ENCODE measurements at places on chromosomes 7 and 10.

GRCh38 chr10:62651341-62651740 is 153.2 kb upstream of the ADO start:
- no peak for DNase-seq

DNA sequence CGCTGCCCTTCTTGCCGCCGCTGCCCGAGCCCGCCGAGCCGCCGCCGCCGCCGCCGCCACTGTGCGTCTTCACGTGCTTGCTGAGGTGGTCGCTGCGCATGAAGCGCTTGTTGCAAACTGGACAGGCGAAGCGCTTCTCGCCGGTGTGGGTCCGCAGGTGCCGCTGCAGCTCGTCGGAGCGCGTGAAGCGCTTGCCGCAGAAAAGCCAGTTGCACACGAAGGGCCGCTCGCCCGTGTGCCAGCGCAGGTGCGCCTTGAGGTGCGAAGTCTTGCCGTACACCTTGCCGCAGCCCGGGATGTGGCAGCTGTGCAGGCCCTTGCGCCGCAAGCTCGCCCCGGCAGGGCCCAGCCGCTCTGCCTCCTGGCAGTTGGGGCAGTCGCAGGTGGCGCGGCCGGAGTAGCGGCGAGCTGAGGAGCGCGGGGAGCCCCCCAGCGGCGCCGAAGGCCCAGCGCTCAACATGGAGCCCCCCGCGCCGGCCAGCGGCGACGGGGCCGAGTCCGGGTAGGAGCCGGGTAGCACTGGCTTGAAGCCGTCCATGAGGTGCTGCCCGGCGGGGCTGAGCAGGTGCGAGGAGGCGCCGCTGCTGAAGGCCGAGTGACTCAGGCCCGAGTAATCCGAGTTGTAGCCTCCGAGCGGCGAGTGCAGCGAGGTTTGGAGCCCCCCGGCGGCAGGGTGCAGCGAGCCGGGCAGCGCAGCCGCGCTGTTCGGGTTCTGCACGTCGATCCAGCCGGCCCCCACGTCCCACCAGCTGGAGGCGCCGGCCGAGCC is 2.1 kb downstream of the SP8 start:
- peak; percentile 44 for DNase-seq

GRCh38 chr10:101563007-101563406 is 25.1 kb downstream of the POLL start:
- DNase-seq = no peak

- DNase-seq = no peak
These were observed 2.6 kb upstream of the SAMD8 start for GRCh38 chr10:75108684-75109458.

GRCh38 chr10:22927661-22928403 is at the start of gene ARMC3:
TSS of gene ARMC3 (plus strand) at chr10:22928053. CDS start at chr10:22931997, 3,944 bp downstream.
- DNase-seq = peak; percentile 78

DNA sequence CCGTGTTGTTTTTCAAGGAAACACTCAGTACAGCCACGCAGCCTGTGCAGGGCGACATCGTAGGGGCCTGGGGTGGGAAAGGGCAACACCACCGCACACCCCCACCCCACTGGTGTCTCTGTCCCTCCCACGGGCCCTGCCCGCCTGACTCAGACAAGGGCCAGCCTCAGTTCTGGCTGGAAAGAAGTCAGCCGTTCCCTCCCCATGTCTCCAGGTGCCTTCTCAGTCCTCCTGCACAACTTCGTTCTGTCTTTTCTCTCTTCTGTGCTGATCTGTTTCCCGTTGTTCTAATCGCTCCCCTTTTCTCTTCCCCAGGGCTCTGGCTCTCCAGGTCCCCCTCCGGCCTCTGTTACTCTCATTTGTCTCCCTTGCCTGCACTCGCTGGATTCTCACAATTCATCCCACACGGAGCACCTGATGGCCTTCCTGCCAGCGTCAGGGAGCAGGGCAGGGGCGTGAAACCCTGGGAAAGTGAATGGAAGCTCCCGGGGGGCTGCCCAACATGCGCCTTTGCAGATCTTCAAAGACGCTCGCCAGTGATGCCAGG is 97.7 kb downstream of the WDR37 start:
- DNase-seq = no peak

GRCh38 chr10:113027230-113027573 is 77.2 kb downstream of the TCF7L2 start:
- DNase-seq = no peak

DNA sequence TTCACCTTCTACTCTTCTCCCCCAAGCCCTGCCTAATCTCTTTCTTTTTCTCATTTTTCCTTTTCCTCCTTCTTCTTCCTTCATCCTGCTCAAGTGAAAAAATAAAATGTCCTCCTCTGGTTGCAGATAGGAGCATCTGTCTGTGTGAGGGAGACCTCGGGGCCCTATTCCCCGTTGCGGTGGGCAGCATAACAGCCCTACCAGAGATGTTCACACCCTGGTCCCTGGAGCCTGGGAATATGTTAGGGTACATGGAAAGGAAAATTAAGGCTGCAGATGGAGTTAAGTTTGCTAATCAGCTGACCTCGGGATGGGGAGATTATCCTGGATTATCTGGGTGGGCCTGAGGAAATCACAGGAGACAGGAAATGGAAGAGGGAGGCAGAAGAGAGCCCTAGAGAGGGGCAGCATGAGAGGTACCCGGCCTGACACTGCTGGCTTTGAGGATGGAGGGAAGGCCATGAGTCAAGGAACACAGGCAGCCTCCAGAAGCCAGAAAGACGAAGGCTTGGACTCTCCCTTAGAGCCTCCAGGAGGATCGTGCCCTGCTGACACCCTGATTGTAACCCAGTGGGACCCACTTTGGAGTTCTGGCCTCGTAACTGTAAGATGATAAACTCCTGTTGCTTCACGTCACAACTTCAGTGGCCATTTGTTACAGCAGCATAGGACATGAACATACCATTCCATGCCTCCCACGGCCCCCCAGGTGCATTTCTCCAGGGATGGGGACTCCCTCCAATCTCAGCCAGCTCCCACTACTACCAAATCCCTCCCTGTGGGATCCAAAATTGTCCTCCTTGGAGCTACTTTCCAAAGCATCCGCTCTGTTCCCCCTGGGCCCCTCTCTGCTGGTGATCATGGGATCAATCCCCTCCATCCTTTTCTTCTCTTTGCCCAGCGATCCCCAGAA is 39.0 kb upstream of the ZMIZ1 start:
- DNase-seq = no peak

- DNase-seq = no peak
These were observed 662.5 kb downstream of the KCNMA1 start for GRCh38 chr10:76975126-76975525.

DNA sequence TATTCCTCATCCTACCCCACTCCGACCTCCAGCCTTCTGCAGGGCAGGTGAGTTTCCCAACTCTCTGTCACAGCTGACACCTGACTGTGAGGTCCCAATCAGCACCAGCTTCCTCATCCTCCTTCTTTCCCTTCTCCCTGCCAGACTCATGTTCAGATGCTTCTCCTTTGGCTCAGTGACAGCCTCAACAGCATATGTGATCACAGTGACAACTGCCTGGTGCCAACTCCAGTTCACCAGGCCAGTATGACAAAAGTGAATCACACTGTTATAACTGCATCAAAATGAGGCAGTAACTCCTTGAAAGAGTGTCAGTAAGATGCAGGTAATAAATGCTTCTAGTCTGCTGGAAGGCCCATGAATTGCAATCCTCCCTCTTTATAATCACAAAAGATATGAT is 46.8 kb upstream of the NFE2L3 start:
- no peak for DNase-seq

- DNase-seq = peak; percentile 21
These were observed 114.1 kb downstream of the EMX2 start for GRCh38 chr10:117656385-117657367.

GRCh38 chr7:80466636-80467035 is 45.2 kb downstream of the GNAT3 start:
- no peak for DNase-seq

GRCh38 chr7:81415181-81415580 is 354.7 kb downstream of the HGF start:
- no peak for DNase-seq

DNA sequence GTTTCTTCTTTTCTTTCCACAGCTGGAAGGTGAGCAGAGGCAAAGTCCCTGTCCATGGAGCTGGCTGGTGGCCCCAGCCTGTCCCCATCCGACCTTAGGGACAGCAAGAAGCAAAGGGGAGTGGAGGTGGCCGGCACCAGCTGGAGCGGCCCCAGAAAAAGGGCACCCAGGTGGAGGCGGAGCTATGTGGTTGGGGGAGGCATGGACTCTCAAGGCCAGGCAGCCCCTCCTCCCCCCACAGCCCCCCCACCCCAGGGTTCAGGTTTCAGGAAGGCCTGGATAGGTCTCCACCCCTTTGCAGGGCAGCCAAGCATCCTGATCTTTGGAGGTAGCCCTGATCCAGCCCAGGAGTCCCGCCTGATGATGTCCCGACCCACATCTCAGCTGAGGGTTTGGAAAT is at the start of gene SSC4D:
Gene SSC4D, minus strand, starts transcription at position 161 of the 400 bp plus-strand sequence. CDS start 5,258 bp downstream, outside the sequence.
- no peak for DNase-seq

- DNase-seq = no peak
These were observed 190.0 kb downstream of the CFTR start for GRCh38 chr7:117669818-117670217.

- DNase-seq = no peak
These were observed 23.9 kb upstream of the ADAMTS14 start for GRCh38 chr10:70648427-70648826.

DNA sequence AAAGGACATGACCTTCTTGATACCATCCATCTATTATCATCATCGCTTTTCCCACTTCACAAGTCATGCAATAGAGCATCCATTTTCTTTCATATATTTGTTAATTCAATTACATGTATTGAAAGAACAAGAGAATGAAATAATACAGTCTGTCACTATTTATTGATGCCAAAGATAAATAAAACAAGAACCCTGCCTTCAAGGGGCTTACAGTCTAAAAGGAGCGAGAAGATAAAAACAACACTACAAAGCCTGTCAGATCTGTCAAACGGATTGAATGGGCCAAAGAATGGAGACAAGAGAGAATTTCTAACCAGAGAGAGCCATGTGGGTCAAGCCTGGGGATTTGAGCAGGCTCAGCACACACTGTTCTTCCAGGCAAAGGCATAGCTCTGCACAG is 15.9 kb downstream of the CPA5 start:
- no peak for DNase-seq

DNA sequence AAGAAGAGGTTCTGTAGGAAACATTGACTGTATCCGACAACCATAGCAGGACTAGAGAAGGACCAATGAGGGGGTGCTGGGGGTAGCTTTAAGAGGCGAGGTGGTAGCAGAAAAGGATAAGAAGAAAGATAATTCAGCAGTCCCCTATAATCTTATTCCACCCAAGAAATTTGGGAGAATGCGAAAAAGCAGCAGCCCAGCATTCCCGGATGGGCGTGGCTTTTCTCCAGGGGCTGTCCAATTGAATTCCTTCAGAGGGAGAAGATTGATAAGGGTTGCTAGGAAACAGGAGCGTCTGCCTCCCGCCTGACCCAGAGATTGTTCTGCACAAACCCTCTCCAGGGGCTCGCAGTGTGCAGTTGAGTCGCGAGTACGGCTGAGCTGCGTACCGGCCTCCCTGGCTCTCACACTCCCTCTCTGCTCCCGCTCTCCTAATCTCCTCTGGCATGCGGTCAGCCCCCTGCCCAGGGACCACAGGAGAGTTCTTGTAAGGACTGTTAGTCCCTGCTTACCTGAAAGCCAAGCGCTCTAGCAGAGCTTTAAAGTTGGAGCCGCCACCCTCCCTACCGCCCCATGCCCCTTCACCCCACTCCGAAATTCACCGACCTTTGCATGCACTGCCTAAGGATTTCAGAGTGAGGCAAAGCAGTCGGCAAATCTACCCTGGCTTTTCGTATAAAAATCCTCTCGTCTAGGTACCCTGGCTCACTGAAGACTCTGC is at the start of gene GRM3:
Gene GRM3, plus strand, starts transcription at position 349 of the 721 bp plus-strand sequence. CDS start 121,237 bp downstream, outside the sequence.
- DNase-seq = no peak

DNA sequence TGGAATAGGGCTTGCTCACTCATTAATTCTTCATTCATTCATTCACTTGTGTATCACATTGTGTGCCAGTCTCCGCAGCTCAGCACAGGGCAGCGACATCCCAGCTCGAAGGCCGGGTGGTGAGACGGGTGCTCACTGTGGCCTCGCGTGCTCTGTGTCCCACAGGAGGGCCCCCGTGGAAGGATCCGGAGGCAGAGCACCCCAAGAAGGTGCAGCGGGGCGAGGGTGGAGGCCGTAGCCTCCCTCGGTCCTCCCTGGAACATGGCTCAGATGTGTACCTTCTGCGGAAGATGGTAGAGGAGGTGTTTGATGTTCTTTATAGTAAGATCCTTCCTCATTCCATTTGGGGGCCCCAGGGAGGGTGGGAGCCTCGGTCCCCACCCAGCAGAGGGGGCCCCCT is 61.6 kb downstream of the GTF2IRD1 start:
- DNase-seq = no peak

GRCh38 chr10:11521860-11522259 is 89.6 kb downstream of the USP6NL start:
- DNase-seq = no peak

DNA sequence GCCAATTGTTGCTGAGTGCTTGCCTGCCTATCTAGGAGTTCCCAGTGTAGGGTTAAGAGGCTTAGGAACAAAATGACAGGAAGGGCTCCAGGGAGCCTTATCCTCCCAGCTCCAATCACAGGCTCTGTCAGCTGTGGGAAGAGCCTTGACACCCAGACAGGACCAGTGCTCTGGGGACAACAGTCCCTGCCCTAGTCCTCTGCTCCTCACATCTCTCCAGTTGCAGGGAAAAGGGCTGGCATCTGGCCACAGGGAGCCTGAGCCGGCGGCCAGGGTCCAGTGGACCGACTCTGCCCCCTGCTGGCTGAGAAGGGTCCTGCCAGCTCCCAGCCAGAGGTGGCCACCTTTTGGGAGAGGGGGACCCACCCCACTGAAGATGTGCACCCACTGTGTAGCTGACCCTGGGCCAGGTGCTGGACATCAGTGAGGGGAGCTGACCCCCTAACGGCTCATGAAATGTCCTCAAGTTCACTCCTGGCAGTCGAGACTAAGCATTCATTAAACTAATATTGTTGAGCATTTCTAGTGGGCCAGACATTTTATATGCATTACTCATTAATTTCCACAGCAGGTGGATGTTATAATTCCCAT is 17.6 kb downstream of the DNAJB12 start:
- peak; percentile 77 for DNase-seq

DNA sequence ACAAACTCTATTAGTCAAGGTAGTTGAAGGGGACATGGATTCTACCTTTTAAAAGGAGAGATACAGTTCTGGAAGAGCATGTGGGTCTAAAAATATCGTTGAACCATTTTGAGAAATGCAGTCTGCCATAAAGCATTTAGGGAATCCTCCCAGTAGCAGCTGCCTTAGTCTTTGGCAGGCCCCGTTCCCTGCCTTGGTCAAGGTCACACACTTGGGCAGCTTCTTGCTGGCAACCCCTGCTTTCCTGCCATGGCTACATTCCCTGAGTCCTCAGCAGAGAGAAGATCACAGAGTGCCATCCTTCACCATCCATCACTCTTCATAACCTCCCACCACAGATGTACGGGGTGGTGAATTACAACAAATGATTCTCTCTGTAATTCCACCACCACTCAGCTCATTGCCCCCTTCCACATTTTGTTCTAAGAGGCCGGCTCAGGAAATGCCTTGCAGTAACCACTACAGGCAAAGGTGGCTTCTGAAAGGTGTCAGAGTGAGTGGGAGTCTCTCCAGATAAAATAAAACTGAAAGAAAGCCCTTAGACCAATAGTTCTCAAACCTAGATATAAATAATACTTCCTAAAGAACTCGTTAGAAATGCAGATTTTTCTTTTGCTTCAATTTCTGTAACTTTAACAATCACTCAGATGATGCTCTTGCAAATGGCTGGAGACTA is 121.4 kb upstream of the STK17A start:
- DNase-seq = no peak
